ENCODE measurements at places on chromosomes 4 and X.

DNA sequence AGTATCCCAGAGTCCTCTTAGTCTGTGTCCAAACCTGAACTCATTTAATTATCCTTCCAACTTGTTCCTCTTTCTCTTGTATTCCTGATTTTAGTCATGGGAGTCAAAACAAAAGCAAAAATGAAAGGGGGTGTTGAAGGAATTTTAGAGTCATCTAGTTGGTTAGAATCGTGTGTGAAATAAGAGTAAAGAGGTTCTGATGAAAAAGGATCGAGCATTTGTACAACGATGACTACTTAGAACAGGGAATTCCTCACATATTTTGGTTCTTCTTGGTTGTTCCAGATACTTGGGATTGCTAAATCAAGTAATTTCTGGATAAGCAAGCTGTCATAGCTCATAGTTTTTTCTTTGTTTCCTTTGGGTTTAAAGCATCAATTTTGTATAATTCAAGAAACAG lies 194.4 kb downstream of the BCOR start:
- no peak for DNase-seq

DNA sequence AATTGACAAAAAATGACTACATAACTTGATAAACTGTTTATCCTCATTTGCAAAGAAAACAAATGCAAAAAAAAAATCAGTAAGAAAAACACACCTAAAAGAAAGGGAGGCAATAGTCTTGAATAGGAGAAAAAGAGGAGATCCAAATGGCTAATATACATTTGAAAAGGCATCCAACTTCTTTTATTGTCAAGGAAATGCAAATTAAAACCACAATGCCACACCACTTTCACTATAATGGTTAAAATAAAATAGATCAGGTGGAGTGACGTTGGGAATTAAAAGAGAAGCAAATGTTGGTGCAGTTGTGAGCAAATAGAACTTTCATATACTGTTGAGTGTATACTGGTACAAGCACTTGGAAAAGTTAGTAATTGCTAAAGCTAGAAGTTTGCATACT lies 3.6 kb downstream of the DCAF4L1 start:
- no peak for DNase-seq

DNA sequence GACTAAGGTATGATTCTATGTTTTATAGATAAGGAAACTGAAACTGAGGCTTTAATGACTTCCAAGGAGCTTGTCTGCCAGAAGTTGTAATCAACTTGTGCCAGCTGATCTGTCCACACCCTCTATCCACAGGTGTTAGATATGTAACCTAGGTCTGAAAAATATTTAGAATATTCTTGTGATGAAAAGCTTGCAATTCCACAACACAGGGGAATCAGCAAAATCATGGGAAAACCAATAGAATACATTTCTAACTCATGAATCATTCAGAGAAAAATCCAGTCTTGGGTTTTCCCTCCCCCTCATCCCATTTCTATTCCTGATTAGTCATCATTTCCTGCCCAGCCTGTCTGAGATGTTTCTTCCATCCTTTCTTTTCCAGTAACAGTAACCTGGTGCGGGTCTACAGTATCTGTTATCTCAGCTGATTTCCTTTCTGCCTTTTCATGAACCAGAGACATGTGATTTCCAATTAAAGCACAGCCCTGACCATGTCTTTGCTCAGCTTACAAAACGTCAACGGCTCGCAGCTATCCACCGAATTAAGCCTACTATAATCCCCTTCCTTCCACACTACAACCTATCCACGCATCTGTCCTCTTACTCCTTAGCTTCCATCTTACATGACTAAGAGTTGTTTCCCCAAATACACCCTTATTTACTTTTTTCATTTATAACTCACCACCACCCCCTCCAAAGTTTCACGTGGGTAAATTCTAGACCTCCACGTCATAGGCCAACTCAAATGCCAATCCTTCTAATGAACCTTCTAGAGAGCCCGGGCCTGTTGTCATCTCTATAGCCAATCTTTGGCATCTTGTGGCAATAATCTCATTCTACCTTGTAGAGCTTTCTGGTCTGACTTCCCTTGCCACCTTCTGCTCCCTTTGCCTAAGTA lies 961 bp upstream of the NOCT start:
- peak; percentile 84 for DNase-seq

DNA sequence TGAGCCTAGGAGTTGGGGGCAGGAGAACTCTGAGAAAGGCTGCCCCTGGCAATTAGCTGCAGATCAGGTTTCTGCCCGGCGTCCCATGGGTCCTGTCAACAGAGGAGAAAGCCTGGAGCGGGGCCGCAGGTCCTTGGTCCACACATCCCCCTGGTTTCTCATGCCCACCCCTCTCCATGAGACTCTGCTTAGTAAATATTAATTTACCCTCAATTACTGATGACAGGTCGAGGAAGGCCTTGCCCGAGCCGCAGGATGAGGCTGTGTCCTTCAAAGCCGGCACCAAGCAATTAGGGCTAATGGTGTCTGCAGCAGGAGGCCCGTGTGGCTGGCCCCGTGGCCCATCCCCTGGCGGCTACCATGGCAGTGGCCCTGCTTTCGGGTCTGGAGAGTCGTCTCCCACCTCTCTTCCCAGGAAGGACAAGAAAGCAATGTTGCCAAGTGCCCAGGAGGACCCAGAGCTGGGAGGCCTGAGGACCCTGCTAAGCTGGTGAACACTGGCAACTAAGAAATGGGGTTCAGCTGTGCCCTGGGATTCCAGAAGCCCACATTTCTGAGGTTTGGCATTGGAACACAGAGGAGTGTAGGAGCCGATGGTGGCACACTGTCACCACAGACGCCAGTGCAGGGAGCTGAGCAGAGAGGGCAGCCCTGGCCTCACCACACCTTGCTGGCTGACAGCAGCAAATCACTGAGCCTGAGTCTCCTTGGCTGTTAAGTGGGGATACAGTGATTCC lies 114.6 kb downstream of the CPZ start:
- no peak for DNase-seq

GRCh38 chr4:10160281-10160856 lies 43.8 kb upstream of the WDR1 start:
- no peak for DNase-seq

- DNase-seq = no peak
Measured at GRCh38 chr4:82638479-82638878, 76.7 kb upstream of the TMEM150C start.

DNA sequence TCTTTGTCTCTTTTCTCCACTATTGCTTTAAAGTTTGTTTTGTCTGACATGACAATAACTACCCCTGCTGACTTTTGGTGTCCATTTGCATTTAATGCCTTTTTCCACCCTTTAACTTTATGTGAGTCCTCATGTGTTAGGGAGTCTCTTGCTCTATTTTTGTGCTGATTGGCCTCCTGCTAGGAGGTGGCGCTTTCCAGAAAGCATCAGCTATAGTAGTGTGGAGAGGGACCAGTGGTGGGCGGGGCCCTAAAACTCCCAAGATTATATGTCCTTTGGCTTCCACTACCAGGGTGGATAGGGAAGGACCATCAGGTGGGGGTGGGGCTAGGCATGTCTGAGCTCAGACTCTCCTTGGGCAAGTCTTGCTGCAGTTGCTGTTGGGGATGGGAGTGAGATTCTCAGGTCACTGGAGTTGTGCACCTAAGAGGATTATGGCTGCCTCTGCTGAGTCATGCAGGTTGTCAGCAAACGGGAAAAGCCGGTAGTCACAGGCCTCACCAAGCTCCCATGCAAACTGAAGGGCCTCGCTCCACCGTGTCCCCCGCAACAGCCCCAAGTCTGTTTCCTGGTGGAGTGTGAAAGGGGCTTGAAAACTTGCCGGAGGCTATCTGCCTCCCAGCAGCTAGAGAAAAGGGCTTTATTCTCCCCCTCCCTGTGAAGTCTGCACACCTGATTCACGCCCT lies 156.3 kb downstream of the CPEB2 start:
- peak; percentile 31 for DNase-seq

DNA sequence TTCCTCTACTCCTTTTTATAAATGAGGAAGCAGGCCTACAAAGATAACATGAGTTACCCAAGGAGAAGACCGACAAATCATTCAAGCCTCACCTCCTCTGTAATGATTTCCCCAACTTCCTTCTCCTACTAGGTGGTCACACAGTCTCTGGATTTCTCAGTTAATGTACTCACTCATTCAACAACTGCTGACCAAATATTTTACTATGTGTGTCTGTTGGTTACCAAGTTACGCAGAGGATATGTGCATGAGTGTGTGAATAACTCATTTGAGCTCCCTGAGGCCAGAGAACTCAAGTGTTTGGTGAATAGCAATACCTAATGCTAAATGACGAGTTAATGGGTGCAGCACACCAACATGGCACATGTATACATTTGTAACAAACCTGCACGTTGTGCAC lies 10.4 kb downstream of the CASK start:
- no peak for DNase-seq

DNA sequence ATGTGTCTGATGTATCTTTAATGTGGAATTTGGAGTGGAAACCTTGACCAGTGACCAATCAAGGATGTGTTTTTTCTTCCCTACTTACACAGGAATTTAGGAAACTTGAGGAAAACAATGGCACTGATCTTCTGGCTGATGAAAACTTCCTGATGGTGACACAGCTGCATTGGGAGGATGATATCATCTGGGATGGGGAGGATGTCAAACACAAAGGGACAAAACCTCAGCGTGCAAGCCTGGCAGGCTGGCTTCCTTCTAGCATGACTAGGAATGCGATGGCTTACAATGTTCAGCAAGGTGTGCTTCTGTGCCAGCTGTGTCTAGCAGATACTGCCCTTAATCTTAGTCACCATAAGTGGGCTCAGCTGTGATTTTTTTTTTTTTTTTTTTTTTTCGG lies 12.6 kb downstream of the TAF1 start:
- DNase-seq = no peak

GRCh38 chrX:134780908-134781307 lies 122.6 kb upstream of the PLAC1 start:
- no peak for DNase-seq

GRCh38 chr4:101171747-101172146 lies 175.6 kb downstream of the PPP3CA start:
- DNase-seq = no peak

DNA sequence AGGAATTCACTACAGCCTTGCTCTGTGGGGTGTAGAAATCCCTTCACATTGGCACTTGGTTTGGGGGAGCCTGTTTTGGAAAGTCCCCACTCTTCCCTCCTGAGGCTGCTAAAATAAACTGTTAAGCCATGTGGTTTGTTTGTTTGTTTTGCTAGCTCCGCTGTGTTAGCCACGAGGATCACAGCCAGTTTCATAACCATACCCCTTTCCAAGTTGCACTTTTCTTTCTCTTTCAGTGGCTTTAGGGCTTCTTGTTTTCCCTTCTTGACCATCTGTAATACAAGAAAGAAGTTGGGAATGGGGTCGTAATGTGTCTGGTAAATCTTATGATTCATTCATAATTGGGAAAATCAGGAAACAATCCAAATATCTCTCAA lies 24.8 kb upstream of the UXT start:
- no peak for DNase-seq

GRCh38 chr4:146709956-146710355 lies 71.3 kb downstream of the POU4F2 start:
- peak; percentile 10 for DNase-seq

DNA sequence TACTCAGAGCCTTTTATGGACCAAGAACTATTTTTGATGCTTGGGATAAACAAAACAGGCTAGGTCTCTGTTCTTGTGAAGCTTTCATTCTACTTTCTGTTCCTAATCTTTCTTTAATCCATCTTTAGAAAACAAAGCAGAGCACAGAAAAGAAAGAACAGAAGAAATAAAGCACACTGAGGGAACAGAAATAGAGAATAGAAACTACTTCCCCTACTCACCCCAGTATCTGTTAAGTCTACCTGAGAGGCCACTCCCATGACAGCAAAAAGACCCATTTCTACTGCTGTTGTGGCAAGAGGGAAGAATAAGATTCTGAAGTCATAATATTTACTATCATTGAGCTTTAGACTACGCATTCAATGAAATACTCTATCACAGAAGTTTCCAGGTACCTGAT lies 9.2 kb downstream of the RFC1 start:
- no peak for DNase-seq

DNA sequence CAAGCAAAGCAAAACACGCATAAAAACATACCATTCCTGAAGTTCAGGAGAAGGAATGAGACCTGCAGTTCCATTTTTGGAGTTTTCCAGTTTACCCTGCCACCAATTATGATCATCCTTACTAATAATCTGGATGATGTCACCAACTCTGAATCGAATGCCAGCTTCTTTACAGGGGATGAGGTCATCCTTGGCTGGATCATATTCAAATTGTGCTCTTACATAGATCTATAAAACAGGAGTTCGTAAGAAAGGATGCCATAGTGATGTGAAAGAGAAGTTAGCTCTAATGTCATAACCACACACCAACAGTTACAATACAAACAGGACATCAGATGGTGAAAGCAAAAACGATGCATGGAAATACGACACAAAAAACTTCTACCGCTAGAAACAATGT lies 106.5 kb downstream of the NYX start:
- no peak for DNase-seq

DNA sequence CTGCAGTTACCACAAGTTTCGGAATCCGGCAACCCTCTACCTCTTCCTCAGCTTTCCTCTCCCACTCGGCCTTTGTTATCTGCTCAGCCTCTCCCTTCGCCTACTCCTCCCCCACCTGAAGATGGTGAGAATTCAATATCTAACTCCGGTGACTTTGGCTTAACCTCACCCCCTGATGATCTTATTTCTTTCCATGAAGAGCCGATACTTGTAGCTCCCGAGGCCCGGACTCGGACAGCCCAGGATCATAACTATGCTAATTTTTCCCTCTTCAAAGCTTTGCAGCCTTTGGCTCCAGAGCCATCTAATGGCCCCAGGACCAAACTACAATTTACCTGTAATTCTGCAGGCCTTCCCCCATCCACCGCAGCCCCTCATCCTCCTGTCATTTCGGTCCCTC lies 32.0 kb upstream of the MGST2 start:
- no peak for DNase-seq

DNA sequence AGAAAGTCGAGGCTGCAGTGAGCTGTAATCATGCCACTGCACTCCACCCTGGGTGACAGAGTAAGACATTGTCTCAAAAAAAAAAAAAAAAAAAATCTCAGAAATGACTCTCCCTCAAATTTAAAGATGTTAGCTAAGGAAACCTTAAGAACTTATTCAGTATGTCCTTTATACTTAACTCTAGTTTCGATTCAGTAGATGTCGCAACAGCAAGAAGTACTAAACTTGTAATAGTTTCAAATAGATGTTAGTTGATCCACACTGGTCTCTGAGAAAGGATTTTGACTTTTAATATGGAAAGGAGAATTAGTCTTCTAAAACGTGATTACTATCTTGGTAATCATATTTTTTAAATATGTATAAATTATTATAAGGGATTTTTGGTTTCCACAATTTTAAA lies 29.6 kb downstream of the NKX3-2 start:
- no peak for DNase-seq

DNA sequence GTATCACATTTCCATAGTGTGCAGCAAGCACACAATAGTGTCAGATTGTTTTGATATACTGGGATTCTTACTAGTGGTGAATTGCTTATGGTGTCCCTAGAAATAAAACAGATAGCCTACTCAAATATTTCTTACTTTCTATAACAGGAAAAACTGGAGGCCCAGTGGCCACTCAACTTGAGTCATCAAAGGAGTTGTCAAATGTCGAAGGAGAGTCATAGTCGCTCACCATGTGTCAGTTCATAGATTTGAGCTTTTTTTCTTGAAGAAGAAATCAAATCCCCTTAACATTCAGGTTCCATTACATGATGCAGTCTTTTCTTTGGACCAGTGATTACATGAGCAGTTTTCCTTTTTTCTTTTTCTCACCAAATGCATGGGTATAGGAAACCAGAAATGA lies 1271.0 kb downstream of the RAPGEF2 start:
- DNase-seq = no peak

- no peak for DNase-seq
Measured at GRCh38 chrX:40104630-40104984, 6.8 kb upstream of the BCOR start.

GRCh38 chrX:20451929-20452328 lies 185.2 kb upstream of the RPS6KA3 start:
- no peak for DNase-seq

GRCh38 chr4:147843162-147843561 lies 111.3 kb downstream of the ARHGAP10 start:
- DNase-seq = no peak
